ENCODE measurements at places on chromosomes 3 and 15.

GRCh38 chr3:167887096-167887495 lies 151.6 kb downstream of the SERPINI1 start:
- peak; percentile 33 for DNase-seq

DNA sequence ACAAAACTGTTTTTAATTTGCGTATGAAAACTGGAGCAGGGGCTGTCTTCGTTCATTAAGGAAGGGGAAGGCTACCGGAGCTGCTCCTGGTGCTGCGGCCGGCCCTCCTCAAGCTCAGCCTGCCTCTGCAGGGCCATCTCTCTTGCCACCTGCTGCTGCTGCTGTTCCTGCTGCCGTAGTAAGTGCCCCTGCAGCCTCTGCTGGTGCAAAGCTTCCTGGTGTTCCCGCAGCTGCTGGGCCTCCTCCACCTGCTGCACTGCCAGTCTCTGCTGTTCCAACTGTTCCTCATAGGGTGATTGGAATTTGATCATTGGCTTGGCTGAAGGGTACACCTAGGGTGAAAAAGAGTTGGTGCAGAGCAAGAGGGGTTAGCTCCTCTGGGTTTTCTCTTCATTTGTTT lies 66.0 kb downstream of the GOLIM4 start:
- DNase-seq, result no peak

DNA sequence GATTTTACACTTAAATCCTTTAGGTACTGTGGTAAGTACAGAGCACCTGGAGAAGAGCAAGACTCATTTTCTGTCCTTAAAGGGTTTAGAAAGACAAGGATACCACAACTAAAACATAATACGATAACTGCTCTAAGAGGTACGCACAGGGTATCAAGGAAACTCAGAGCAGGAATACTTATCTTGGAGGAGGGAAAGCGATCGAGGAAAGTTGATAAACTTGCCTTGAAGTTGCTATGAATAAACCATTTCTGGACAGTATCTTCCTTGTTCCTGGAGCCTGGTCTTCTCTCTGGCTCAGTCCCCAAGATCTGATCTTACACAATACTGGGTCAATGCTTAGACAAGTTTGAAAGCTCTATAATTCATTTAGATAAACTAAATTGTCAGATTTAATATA lies 17.6 kb upstream of the GATM start:
- no peak for DNase-seq

DNA sequence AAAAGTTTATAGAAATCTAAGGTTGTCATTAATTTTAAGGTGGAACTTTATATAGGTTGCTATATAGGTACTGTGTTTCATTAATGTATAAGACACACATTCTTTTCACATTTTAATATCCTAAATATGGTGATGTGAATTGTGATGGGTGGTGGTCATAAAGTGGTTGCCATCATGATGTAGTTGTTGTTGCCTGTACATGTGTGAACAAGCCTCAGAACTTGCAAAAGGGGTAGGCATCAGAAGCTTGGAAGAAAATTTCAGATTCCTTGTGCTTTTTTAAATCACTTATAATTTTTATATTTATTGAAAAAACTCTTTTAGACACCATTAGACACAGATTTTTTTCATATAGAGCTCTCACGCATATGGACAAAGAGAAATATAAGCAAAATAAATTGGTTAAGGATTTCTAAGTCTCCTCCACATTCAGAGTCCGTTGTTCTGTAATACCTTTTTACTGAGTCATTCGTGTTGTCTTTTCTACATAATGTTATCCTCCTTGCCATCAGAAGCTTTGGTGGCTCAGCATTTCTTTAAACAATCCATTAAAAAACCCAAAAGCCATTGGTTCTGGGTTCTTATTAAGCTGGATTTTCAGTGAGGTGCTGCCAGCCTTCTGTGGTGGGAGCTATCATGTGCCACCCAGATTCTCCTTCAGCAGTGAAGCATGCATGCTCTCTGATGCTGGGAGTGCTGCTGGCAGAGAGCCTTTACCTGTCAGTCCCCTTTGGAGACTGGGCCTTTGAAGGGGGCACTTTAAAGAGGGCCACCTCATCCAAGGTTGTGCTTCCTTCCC lies 140.4 kb upstream of the GALNT15 start:
- no peak for DNase-seq

- DNase-seq, result no peak
Observed at GRCh38 chr3:61718565-61718964, 157.2 kb downstream of the PTPRG start.

DNA sequence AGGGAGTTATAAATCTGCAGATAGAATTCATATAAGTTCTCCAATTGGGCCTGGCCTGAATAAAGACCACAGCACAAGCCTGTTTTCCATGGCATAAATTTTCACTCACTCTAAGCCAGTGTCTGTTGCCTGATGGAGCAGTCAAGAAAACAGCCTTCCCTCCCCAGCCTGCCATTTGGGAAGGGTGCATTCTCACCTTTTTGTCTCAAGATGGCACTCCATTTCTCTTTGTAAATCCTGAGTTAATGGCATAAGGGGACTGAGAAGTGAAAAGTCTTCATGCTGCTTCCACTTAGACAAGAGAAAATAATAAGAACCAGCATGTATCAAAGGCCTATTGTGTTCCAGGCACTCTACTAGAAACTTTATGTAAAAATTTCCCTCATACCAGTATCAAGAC lies 115.6 kb upstream of the MANF start:
- DNase-seq, result no peak

DNA sequence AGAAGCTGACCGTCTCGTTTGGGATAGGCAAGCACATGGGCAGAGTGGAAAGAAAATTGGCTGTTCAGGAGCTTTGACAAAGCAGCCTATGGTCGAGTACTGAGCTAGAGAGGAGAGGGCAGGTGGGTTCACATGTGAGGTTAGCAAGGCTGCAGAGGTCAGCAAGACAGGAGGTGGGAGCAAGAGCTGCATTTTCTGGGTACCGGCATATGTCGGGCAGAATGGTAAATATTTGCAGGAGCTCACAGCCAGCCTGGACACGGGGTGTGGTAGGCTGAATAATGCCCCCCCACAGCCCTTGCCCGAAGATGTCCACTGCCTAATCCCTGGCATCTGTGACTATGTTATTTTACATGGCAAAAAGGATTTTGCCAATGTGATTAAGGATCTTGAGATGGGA lies 8.3 kb downstream of the RARRES1 start:
- DNase-seq, result no peak

DNA sequence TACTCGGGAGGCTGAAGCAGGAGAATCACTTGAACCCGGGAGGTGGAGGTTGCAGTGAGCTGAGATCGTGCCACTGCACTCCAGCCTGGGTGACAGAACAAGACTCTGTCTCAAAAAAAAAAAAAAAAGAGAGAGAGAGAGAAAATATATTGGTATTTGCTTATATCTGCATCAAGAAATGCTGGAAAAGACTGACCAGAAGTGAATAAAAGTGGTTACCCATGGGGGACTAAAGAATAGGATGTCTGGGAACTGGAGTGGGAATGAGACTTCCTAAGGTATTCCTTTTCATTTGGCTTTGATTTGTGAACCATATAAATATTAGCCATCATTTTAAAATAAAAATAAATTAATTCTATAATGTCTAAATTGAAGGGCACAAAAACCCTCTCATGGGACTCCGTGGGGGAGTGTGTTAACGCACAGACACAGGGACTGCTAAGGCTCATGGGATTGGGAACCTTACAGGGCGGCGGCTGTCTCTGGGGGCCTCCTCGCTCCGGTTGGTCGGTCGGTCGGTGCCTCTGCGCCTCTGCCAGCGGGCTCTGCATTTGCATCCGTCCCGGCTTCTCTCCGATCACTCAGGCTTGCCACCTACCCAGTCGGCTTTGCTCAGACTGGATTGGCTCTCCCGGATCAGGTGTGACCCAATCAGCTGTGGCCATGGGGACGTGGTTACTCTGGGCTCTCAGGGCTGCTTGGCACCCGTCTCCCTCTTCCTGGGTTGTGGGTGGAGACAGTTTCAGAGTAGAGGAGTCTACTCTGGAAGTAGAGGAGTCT lies 12.7 kb upstream of the TSPAN3 start:
- DNase-seq, result peak; percentile 37

DNA sequence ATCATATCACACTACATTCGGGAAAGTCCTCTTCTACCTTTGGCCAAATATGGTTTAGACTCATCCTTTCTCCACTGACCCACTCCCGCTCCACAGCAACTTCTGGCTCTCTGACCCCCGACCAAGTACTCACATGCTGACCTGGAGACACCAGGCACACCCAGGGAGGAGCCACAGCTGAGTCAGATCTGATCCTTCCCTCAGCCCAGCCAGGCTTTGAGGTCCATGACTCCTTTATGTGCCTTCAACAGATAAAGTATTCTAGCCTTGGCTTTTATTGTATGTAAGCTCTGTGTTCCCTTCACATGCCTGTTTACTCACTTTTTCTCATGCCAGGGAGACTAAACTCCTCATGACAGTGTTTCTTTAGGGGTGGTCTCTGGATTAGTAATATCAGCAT lies 166.9 kb upstream of the UMPS start:
- DNase-seq, result no peak

- DNase-seq, result no peak
Observed at GRCh38 chr3:154384479-154384878, 45.5 kb downstream of the GPR149 start.

GRCh38 chr3:184368116-184368515 lies 6.6 kb downstream of the POLR2H start:
- no peak for DNase-seq
